ENCODE measurements at places on chromosomes 6 and 20.

DNA sequence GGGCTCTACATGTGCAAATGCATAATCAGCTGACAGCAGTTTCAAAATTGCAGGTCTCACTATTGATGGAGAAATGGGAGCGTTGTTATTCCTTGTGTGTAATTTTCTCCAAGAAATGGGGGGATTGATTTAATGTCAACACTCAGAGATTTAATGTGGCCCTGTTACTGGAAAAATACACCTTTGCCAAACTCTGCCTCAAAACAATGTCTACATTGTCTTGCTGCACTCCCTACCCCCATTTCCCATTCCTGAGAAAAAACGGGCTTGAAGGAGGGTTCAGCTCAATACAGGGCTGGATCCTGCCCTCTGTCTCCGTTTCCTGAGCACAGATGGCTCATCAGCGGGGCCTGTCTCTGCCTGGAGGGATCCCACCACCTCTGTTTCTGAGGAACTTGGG, 18.4 kb downstream of the EDN3 start:
- no peak for DNase-seq

DNA sequence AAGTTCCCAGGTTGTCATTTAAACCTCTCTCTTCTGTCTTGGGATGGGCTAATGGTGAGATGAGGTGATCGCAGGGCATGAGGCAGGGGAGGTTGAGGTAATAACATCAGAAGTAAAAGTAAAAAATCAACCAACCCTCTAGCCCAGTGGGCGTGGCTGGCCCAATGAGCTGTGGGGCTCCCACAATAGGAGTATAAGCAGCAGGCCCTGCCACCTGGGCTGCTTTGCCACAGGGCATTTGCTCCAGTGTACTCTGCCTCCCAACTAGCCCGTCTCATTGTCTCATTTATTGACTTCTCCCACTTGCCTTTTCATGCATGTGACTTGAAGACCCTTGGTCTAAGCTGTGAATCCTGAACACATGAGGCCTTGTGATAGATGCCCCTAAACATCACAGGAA, 62.8 kb downstream of the PHACTR3 start:
- no peak for DNase-seq

DNA sequence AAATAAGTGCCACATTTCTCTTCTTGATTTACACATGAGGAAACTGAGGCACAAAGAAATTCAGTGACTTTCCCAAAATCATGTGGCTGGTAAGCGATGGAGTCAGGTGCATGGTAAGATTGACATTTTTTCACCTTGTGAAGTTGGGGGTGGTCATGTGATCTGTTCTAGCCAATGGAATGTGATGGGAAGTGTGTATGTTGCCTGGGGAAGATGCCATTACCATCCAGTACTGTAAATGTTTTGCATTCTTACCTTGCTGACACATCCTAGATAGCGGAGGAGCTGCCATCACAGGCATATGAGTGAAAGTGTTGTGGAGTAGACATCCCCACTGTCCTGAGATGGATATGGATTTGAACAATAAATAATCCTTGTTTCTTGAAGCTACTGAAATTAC, 499.6 kb upstream of the SULF2 start:
- DNase-seq, result no peak

GRCh38 chr20:46316984-46317684, 8.8 kb upstream of the CDH22 start:
- no peak for DNase-seq

DNA sequence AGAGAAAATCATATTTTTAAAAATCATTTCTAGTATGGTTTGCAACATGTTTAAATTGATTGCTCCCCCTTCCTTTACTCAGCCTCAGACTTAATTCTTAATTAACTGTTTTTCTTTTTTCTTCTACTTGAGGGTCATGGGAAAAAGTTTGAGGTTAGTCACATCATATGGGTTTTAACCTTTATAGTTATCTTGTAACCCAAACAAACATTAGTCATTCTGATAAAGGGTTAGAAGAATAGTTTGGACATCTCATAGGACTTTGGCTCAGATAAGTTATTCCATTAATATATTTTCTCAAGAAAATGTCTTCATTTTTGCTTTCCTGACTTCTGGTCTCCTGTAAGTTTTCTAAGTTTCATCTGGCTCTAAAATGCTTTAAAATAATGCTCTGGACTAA, 34.5 kb upstream of the TSPYL1 start:
- no peak for DNase-seq

DNA sequence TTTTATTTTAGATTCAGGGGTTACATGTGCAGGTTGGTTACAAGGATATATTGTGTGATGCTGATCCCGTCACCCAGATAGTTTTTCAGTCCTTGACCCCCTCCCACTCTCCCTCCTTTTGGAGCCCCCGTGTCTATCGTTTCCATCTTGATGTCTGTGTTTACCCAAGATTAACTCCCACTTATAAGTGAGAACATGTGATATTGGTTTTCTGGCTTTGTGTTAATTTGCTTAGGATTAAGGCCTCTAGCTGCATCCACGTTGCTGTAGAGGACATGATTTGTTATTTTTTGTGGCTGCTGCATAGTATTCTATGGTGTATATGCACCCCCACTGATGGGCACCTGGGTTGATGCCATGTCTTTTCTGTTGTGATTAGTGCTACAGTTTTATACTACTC, 178.6 kb downstream of the PLCB1 start:
- DNase-seq, result no peak

DNA sequence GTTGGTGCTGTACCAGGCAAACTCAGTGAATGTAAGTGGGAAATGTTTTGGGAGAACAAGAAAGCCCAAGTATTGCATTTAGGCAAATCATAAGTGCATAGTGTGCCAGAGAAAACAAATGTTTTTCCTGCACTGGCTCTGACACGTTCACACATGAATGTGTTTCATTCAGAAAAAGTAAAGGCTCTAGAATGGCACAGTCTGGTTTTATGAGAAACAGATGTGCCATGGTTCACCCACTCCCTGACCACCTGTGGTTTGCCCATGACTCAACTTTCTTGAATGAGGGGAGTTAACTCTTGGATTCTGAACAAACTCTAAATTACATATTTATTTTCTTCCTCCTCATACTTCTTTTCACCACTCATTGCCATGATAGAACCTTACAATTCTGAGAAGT, 126.9 kb downstream of the KCNQ5 start:
- peak; percentile 12 for DNase-seq

- no peak for DNase-seq
Observed at GRCh38 chr6:166697113-166697512, 70.1 kb upstream of the RPS6KA2 start.

DNA sequence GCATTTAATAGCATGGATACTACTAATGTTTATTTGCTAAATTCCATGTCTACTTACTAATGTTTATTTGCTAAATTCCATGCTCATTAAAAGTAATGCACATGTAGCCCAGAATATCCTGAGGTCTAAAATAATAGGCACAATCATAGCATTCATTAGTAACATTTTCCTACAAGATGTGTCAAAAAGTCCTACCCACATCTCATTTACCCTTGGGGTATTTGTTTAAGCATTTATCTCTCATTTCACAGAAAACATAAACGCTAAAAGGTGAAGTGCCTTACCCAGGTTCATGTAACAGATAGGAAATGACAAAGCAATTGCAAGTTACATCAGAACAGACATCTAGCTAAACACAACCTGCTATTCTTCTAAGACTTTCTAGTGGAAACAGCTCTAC, 457.1 kb downstream of the HACE1 start:
- no peak for DNase-seq

DNA sequence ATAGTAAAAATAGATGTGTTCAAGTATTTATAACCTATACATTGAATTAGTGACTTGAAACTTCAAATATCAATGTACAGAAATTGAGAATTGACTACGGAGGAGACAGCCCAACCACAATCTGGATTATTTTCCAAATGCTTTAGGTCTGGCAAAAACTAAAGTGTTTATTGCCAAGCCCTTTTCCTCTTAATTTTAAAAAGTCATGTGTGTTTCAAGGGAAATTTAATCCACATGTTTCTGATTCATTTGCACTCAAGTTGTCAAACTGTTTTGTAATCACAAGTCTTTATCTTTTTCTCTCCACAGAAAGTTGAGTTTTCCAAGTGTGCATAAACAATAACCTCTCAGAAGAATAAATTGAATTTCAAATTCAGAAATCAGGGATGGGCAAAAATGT, 350.8 kb upstream of the RSPO3 start:
- no peak for DNase-seq

- no peak for DNase-seq
Observed at GRCh38 chr6:111862314-111862713, 10.9 kb downstream of the FYN start.

DNA sequence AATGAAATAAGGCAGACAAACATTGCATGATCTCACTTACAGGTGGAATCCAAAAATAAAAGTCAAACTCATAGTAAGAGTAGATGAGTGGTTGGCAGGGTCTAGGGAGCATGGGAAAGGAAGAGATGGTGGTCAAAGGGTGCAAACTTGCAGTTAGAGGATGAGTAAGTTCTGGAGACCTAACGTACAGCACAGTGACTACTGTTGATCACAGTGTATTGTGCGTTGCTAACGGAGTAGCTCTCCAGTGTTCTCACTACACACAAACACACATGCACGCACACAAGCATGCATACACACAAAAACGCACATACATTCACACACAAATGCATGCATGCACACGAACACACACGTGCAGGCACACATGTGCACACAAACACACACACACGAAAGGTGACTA, 54.9 kb downstream of the LY86 start:
- no peak for DNase-seq

GRCh38 chr6:7050872-7051779, 56.6 kb upstream of the RREB1 start:
- DNase-seq, result peak; percentile 79

DNA sequence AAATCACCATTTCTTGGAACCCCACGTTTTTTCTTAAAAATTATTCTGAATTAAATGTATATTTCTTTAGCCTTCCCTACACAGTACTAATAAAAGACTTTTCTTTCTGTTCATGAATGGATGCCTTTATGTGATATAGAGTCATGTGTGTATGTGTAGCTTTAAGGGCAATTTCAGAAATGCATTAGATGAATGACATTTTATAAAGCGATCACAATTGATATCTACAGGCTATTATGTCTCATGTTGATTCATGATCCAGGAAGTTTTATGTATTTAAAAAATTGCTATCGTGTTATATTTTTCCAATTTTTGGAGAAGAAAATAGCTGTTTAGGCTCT, 81.3 kb downstream of the RNF144B start:
- DNase-seq, result no peak

- no peak for DNase-seq
Observed at GRCh38 chr20:48075591-48076174, 290.4 kb upstream of the SULF2 start.

DNA sequence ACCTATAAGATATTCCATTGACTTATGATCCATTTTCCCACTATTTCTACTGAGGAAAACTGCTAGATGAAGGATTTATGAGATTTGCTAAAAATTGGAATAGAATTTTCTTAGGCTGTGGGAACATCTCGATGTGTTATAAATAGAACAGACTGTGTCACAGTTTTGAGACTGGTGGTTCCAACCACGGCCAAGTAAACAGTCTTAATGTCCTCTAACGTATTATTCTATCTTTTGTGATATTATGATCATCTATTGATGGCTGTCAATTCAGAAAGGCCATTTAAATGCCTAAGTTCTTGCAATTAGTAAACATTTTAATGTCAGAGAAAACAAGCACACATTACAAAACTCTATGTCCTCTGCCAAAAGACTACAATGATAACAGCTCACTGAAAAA, 71.5 kb upstream of the PLN start:
- no peak for DNase-seq

- DNase-seq, result no peak
Observed at GRCh38 chr20:29497261-29497671, 1760.2 kb upstream of the DEFB115 start.

DNA sequence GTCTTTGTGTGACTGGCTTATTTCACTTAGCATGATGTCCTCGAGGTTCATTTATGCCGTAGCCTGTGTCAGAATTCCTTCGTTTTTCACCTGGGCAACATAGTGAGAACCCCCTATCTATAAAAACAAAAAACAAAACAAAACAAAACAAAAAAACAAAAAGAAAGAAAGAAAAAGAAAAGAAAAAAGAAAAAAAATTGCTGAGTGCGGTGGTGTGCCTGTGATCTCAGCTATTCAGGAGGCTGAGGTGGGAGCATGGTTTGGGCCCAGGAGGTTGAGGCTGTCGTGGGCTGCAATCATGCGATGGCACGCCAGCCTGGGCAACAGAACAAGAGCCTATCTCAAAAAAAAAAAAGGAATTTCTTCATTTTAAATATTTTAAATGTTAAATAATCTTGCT, 38.4 kb downstream of the VEGFA start:
- no peak for DNase-seq

DNA sequence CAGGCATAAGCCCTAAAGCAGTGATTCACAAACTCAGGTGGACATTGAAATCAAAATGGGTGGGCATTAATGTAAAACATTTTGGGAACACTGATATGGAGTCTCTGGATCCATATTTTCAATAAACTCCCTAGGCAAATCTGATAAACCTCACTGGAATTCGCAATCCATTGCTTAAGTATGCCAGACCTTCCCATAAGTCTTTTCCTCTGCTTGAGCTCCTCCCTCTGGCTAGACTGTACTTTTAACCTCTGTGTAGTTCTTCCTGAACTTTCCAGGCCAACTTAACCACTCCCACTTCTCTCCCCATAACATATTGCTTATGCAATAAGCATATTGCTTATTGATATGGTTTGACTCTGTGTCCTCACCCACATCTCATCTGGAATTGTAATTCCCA, 629.7 kb upstream of the IMPG1 start:
- DNase-seq, result no peak

DNA sequence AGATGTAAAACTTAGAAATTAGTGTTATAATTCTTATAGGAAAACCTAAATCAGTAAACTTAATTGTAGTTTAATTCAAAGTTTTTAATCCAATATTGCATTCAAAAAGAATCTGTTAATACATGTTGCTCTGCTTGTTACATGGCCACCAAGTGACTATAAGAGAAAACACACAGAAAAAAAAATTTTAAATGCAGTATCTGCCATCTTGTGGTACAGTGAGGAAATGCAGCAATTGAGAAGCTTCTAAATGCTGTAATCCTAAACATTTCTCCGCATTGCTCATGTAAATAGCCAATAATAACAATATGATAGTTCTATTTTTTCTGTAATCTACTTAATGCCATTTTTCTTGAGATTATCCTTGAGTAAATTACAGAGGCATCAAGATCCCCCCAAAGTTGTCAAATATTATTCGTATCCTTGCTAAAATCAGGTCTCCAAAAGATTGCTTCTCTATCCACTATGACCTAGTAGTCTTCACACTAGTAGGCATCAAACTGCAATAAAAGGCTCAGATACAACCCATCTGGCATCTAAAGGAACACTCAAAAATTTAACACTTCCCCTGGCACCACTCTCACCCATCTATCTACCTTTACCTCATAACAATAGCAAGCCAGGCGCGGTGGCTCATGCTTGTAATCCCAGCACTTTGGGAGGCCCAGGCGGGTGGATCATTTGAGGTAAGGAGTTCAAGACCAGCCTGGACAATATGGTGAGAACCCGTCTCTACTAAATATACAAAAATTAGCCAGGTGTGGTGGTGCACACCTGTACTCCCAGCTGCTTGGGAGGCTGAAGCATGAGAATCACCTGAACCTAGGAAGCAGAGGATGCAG, 34.6 kb downstream of the HDAC2 start:
- no peak for DNase-seq
